Activated T-cell treated with anti-CD3 and anti-CD28 coated beads for 48 hours (primary cell): ENCODE measurements at places on chromosomes 16 and 17.
A peak's percentile ranks its signal among the peaks of the same experiment; 100 is the strongest.

DNA sequence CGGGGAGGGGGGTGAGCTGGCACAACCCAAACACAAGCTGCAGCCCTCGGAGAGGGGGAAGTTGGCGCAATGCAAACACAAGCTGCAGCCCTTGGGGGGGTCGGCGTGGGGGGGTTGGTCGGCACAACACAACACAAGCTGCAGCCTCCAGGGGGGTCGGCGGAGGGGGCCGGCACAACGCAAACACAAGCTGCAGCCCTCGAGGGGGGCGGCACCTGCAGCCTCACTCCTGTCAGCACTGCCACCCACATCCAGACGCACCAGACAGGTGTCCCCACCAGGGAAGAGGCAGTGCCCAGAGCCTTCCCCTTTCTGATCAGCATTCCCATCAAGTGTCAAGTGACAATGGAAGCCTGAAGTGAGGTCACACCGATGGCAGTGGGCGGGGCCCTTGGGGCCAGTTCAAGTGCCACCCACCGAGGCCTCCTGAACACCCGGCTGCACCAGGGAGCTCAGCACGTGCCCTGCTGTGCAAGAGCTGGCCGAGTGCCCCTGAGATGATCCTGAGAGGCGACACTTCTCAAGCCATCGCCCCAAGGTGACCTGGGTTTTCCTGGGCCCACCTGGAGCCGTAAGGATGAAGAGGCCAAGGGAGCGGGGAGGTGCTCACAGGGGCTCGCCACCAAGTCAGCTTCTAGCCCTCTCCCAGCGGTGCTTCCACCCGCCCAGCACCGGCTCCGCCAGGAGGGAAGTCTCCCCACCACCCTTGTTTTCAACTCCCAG, 59.3 kb downstream of the KLHDC4 start:
- DNase-seq = no peak

DNA sequence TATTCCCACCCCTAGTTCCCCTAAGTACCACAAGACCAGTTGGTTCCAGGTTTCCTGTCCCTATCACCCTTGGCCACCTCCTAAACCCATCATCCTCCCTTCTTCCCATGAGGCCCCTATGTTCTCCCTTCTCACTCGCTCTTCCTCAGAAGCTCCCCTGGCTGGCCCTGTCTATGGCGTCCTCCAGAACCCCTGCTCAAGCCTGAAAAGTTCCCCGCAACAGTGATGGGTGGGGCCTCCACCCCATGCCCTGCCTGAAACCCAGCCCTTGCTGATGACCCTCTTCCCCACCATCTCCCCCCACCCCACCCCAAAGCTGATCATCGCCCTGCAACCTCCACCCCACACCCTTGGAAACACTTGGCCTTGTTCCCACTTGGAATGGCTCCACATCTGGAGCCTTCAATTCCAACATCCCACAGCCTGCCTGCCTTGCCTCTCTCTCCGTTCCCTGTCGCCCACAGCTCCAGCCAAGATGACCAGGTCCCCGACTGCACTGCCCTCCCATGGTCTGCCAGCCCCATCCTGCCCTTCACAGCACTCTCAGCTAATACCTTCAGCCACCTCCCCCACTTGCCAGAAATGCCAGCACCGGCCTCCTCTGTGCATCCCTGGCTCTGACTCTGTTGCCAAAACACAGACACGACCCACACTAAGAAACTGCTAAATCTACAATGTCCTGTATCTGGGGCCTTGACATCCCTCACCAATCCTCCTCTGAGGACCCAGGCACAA, 10.5 kb downstream of the OSBPL7 start:
- DNase-seq = no peak

DNA sequence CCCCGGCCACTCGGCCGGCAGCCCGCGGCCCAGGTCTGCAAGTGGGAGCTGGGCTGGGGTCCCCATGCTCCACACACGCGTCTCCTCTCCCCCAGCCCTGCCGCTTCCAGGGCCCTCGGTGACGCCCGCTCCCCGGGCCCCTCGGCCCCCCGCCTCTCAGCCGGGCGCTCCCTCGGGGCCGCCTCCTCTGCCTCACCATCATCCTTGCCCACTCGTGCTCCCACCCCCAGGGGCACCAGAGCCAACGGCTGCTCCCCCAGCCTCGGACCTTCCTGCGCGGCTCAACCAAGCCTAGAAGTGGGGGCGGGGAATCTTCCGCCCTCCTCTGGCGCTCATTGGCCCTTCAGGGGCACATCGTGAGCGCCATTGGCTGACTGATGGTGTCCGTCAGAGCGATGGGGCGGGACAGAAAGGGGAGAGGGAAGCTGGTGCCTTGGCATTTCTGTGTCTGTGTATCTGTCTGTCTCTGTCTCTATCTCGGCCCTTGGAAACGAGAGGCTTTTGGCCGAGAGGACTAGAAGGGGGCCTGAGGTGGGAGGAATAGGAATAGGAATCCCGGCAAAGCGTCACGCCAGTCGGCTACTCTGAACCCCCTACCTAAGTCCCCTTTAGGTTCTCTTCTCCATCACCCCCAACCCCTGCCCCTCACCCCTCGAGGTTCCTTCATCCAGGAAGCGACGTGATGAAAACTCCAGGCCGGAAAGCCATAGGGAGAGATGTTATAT, 88.9 kb downstream of the CDC27 start:
- peak; percentile 87 for DNase-seq

- DNase-seq = no peak
These were observed 31.4 kb upstream of the ZNF750 start for GRCh38 chr17:82871056-82871775.

DNA sequence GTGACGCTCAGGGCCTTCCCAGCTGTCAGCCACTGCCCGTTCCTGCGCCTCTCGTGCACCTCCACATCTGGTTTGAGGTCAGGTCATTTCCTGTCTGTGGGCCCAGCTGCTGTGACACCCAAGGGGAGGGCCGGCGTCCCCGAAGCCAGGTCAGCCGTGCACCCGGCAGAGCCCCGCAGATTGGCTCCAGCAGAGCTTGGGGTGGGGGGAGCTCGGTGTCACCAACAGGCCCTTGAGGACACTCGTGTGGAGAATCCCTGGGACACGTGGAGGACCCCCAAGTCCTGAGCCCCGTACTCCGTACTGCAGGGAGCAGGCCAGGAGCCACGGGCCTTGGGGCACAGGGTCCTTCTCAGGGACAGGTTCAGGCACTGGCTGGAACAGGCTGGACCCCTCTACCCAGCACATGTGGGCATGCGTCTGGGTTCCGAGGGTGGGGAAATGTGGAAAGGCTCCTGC, 4.8 kb downstream of the SPATA2L start:
- no peak for DNase-seq

DNA sequence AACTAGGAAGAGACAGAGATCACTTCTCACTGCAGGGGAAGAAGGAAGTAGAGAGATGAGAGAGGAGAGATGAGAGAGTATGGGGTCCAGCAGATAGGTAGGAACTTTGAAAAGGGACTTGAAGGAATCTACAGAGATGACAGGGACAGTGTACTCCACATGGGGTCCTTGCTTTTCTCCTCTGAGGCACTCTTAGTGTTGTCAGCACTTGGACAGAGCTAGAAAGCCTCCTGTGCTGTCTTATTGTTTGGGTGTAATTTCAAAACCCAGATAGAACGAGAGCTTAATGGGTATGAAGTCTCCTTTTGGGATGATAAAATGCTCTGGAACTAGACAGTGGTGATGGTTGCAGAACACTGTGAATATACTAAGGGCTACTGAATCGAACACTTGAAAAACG, 65.2 kb downstream of the ASIC2 start:
- DNase-seq = no peak

- DNase-seq = no peak
These were observed 10.7 kb upstream of the EPOP start for GRCh38 chr17:38685491-38685890.

DNA sequence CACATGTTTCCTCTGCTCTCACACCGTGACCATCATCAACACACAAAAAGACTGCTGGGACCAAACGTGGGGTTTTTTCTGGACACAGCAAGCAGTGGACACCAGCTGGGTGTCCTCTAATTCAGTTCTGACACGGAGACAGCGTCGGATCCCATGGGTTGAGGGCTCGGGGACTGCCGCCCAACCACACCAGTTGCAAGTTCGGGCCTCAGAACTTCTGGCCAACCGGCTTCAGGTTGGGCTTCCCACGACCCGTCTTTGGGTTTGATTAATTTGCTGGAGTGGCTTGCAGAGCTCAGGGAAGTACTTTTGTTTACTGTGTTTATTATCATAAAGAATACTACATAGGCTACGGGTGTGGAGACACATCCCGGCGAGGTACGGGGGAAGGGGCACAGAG, 97.8 kb downstream of the BANP start:
- no peak for DNase-seq

DNA sequence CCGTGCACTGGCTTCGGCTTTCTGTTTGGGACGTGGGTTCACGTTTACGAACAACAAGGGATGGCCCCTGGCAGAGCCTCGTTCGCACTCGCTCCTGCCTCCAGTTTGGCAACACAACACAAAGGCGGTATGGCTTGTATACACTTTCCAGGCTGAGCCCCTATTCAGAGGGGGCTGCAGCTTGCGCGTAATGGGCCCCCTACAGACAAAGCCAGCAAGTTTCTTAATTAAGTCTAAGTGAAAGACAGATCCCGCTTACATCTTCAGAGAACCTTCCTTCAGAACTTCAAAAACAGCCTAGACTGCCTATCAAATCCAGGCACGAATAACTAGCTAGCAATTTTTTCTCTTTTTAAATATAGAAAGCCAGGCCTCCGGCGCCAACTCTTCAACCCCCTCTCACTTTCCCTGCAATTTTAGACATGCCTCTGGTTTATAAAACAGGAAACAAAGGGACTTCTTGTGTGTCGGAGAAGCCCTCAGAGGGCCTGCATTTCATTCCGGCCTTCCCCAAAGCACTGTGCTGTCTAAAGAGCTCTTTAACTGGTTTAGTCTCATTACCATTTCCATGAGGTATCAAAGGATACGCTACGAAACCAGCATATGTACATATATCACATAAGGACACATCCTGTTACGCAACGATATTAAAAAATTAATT, 244.9 kb downstream of the STX8 start:
- DNase-seq = no peak

DNA sequence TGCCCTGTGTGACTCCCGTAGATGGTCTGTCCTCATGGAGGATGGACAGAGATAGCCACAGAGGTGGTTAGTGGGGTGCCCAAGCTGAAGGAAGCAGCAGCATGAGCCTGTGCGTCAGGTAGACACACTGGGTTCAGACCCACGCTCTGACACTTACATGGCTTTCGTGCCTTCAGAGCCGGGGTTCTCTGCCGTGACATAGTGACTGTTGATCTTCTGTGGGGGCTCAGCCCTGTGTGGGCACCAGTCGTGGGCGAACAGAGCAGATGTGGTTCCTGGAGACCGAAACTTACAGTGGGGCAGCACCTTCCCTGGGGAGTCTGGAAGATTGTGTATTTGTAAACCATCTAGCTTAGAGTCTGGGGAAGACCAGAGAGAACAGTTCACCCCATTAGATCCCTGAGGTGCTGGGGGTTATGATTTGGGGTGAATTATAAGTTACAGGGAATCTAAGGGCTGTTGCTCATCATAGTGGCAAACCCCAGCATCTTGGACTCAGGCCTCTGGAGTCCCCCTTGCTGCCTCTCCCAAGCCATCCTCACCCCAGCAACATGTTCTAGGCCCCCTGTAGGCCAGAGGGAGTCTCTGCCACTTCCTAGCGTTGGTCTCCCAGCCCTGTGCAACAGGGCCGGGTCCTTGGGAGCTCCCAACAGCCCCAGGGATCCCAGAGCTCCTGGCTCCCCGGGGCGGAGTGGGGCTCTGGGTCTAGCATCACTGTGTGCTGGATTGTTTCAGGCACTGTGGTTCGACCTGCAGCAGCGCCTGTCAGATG, 28.6 kb downstream of the NECAB2 start:
- DNase-seq = no peak

DNA sequence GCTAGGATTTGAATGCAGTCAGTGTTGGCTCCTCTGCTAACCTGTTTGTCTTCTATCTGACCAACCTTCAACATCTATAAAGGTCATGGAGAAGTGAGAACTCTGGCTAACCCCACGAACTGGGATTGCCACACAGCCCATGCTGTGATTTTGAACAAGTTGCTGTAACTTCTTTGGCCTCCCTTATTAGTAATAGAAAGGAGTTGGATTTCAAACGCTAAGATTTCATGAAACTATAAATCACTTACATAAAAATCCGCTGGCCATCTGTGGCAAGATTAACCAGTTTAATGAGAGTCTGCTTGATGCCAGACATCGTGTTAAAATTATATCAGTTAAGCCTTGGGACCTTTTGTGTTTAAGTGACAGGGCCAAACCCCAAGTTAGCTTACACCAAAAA, 53.4 kb downstream of the HSD17B2 start:
- DNase-seq = no peak

GRCh38 chr16:1613728-1614455, 1.7 kb downstream of the CRAMP1 start:
- no peak for DNase-seq

DNA sequence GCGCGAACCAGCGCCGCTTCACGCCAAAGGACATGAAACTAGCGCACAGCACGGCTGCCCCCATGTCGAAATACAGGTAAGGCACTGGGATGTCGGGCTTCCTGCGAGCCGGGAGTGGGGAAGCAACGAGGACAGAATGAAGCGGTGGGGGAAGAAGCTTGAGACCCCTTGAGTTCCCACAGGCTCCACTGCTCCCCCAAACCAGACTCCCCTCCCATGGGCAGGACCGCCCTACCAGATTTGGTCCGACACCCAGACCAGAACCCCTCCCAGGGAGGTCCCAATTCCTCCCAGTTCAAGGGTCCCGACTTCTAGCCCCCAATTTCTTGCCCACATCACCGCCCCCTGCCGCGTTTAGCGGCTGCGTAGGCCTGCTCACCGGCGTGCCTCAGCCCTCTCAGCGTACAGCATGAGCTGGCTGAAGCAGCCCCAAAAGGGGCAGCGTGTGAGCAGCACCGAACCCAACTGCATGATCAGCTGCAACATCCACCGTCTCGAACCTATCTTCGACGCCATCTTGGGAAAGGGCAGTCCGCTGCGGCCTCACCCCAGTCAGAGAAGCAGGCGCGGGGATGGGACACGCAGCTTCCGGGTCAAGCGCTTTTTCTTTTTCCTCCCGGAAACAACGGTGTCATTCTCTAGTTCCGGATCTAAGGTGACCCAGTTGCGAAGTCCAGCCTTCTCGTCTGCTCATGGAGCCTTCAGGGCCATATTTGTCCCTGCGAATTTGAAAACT, at the start of gene TMEM101:
TSS of gene TMEM101 (minus strand) at position 527 of the 736 bp plus-strand sequence. CDS start at position 516, 11 bp downstream.
- peak; percentile 82 for DNase-seq

- DNase-seq = no peak
These were observed 97.7 kb downstream of the RPGRIP1L start for GRCh38 chr16:53605831-53606400.

- DNase-seq = no peak
These were observed 33.4 kb downstream of the RBFOX1 start for GRCh38 chr16:7366041-7366440.

- no peak for DNase-seq
These were observed 8.6 kb downstream of the C16orf90 start for GRCh38 chr16:3486506-3487215.

DNA sequence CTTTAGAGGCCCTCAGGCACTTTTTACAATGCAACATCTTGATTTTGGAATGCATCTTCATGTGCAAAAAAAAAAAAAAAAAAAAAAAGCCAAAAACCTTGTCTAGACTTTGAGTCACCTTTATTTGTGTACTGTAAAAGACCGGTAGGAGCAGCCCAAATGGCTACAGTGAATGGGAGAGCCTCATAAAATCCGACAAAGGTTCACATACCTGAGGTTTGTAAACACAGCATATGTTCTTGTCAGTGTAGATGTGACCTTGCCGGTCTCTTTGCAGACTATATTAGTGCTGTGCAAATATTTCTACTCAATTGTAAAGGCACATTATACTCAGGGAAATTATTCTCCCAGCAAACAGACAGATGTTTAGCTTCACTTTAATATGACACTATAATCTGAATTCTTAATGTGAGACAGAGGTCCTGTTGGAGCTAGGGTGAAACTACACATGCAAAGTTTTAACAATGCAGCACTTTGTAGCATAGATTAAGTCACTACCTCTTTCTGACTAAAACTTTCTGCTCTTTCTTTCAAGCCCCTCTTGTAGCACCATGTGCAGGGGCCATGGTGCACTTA, 211.3 kb downstream of the CA10 start:
- DNase-seq = no peak
